ENCODE measurements at places on chromosomes 7 and 10.
A peak's percentile ranks its signal among the peaks of the same experiment; 100 is the strongest.

DNA sequence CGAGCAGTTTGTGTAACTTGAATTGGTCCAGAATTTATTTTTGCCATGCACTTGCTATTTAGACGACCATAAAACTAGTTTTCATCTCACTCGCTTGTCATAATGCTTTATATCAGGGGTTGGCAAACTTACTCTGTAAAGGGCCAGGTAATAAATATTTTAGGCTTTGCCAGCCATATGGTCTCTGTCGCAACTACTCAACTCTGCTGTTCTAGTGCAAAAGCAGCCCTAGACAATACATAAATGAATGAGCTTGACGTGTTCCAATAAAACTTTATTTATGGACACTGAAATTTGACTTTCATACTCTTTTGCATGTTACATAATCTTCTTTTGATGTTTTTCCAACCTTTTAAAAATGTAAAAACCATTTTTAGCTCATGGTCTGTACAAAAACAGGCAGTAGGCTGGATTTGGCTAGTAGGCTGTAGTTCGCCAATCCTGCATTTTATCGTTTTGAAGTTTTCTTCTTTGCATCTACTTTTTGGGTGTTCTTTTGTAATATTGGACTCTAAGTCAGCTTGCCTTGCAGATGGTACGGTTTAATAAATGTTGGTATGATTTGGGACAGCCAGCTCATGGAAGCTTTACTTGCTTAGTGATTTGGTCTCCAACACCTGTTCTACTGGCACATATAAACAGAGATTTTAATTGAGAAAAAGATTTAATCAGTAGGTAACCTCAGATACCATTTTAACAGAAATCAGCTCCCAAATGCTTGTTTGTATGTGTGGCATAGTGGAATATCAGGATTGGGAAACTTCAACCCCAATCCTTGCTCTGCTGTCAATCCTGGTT lies 25.6 kb downstream of the SND1 start:
- no peak for ATAC-seq
- H3K27ac ChIP-seq = no peak overlapping the region
- H3K36me3 ChIP-seq = peaks cover 7% of the 10 kb centered on the region
- H3K4me3 ChIP-seq = no peak overlapping the region
- no peaks in the 10 kb centered on the region for H3K4me1 ChIP-seq
- H3K27me3 ChIP-seq = no peaks in the 10 kb centered on the region

DNA sequence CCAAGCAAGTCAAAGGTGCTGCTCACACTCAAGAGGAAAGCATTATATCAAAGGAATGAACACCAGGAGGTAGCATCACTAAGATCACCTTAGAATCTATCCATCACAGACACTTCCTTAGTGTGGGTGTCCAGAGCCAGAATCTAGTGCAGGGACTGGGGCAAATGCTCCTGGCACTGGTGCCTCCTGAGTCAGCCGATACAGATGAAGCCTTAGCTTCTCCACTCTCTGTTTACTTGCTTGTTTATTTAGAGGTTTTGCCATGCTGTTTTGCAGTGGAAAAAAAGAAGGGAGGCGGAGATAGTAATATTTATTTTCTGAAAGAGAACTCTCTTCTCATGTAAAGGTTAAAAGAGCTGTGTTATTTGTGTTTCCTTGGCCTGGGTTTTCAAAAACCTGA lies 303.1 kb downstream of the WDR11 start:
- no peaks in the 10 kb centered on the region for H3K36me3 ChIP-seq
- no peaks in the 10 kb centered on the region for H3K27me3 ChIP-seq
- H3K4me3 ChIP-seq = no peak overlapping the region
- no peak for ATAC-seq
- H3K27ac ChIP-seq = no peak overlapping the region

GRCh38 chr10:127315888-127316287 lies 119.5 kb upstream of the INSYN2A start:
- no peaks in the 10 kb centered on the region for H3K4me1 ChIP-seq
- H3K27me3 ChIP-seq = no peaks in the 10 kb centered on the region
- no peak overlapping the region for H3K27ac ChIP-seq
- no peak for ATAC-seq

GRCh38 chr10:110681023-110681681 lies 37.0 kb downstream of the RBM20 start:
- H3K4me1 ChIP-seq = peaks cover 8% of the 10 kb centered on the region
- no peak overlapping the region for H3K4me3 ChIP-seq
- H3K27me3 ChIP-seq = no peaks in the 10 kb centered on the region
- no peak for ATAC-seq

GRCh38 chr7:116938678-116939077 lies 14.6 kb upstream of the ST7 start:
- no peaks in the 10 kb centered on the region for H3K36me3 ChIP-seq
- H3K27ac ChIP-seq = no peak overlapping the region
- peaks cover 6% of the 10 kb centered on the region for H3K4me1 ChIP-seq
- H3K4me3 ChIP-seq = no peak overlapping the region
- no peak for ATAC-seq

- H3K4me3 ChIP-seq = no peak overlapping the region
- H3K27ac ChIP-seq = no peak overlapping the region
- H3K27me3 ChIP-seq = peaks cover 11% of the 10 kb centered on the region
- ATAC-seq = no peak
Measured at GRCh38 chr7:4297165-4297917, 384.8 kb upstream of the FOXK1 start.

GRCh38 chr7:114086537-114086913 lies 167.7 kb upstream of the PPP1R3A start:
- peak; percentile 10 for ATAC-seq
- H3K4me1 ChIP-seq = peaks cover 51% of the 10 kb centered on the region
- H3K4me3 ChIP-seq = peak overlapping the region; percentile 89
- H3K27me3 ChIP-seq = peaks cover 22% of the 10 kb centered on the region

DNA sequence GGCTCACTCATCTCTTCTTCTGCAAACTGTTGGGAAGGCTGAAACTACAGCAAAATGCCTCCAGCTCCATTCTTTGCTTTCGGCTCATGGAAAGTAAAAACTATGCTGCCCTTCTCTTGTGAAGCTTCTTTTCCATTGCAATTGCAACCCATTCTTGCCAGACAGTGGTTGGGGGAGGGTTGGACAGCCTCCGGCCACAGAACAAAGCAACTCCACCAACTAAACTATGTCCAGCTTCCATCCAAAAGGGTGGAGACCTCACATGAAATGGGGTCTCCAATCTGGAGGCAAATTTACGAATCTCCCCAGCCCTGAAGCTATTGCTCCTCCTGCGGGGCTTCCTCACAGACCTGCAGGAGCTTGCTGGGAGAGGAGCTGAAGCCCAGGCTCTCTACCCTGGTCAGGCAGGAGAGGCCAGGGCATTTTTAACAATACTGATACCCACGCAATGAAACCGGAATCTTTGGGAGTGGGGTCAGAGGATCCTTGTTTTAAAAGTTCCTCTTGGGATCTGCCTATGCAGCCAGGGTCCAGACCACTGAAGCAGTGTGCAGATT lies 549 bp downstream of the GPNMB start:
- peaks cover 54% of the 10 kb centered on the region for H3K4me1 ChIP-seq
- peak overlapping the region; percentile 81 for H3K27ac ChIP-seq
- peaks cover 22% of the 10 kb centered on the region for H3K27me3 ChIP-seq
- H3K36me3 ChIP-seq = no peaks in the 10 kb centered on the region

DNA sequence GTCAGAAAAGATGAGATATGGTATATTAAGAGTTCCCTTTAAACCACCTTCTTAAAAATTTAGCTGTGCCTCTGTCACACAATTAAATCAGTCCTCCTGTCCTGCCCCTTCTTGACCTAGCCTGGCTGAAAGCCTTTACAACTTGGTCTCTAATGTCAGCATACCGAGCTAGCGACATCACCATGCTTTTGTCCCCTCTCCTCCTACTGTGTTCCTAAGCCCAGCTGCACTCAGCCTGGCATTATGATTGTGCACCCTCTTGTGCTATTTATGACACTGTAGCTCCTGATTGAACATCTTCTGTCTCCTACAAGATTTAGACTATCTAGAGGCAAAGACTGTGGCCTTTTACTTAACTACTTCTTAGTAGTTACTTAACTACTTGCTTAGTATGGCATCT lies 29.2 kb downstream of the TDRD1 start:
- H3K27ac ChIP-seq = no peak overlapping the region
- H3K4me3 ChIP-seq = no peak overlapping the region
- no peaks in the 10 kb centered on the region for H3K36me3 ChIP-seq
- peaks cover 5% of the 10 kb centered on the region for H3K27me3 ChIP-seq
- ATAC-seq = no peak

- no peaks in the 10 kb centered on the region for H3K4me1 ChIP-seq
- no peak overlapping the region for H3K4me3 ChIP-seq
- no peak for ATAC-seq
- peaks cover 5% of the 10 kb centered on the region for H3K27me3 ChIP-seq
- H3K27ac ChIP-seq = no peak overlapping the region
- no peaks in the 10 kb centered on the region for H3K36me3 ChIP-seq
Measured at GRCh38 chr10:62850646-62851045, 34.5 kb upstream of the EGR2 start.

- H3K4me3 ChIP-seq = no peak overlapping the region
- H3K36me3 ChIP-seq = no peaks in the 10 kb centered on the region
- no peak for ATAC-seq
- H3K27ac ChIP-seq = no peak overlapping the region
- no peaks in the 10 kb centered on the region for H3K4me1 ChIP-seq
- no peaks in the 10 kb centered on the region for H3K27me3 ChIP-seq
Measured at GRCh38 chr10:129833468-129833950, 130.6 kb downstream of the EBF3 start.

DNA sequence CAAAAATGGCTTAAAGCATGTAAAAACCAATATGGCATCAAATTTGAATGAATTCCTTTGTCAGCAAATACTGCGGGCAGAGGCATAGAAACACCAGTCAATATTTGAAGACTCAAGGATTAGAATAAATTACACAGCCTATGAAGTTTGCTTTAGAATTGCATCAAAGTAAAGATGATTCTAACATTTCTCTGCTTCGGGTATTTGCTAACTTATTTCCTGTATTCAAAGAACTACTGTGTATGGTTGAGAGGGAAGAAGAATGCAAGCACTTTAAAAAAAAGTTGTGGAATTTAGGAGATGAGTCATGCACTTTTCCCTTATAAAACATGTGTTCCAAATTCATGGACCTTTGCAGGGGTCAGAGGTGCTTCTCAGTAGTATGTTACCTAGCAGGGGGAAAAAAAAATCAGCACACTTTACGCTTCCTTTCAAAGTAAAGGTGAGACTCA lies 90.1 kb downstream of the PIP4K2A start:
- no peaks in the 10 kb centered on the region for H3K27me3 ChIP-seq
- H3K36me3 ChIP-seq = no peaks in the 10 kb centered on the region
- H3K4me1 ChIP-seq = peaks cover 4% of the 10 kb centered on the region

DNA sequence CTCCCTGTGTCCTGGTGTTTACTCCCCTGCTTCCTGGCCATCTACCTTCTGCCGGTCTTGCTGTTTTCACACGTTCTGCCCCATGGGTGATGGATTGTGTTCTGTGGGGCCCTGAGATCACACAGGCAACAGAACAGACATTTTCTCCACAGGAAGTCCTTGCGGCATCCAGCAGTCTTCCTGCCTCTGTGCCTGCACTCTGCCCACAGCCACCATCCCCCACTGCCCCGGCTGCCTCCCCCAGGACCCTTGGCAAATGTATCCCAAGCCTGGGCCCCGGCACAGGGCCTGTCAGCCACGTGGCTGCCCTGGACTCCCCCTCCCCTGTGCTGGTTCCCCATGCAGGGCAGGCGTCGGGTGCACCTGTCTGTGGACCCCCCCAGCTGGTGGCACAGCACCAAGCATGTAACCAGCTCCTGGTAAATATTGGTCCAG lies 184.2 kb downstream of the WDR37 start:
- no peaks in the 10 kb centered on the region for H3K36me3 ChIP-seq
- H3K27ac ChIP-seq = no peak overlapping the region
- H3K27me3 ChIP-seq = peaks cover 43% of the 10 kb centered on the region
- H3K4me3 ChIP-seq = no peak overlapping the region

- ATAC-seq = no peak
- H3K4me3 ChIP-seq = no peak overlapping the region
- H3K36me3 ChIP-seq = no peaks in the 10 kb centered on the region
- no peaks in the 10 kb centered on the region for H3K27me3 ChIP-seq
Measured at GRCh38 chr7:17336168-17336567, 37.7 kb downstream of the AHR start.

DNA sequence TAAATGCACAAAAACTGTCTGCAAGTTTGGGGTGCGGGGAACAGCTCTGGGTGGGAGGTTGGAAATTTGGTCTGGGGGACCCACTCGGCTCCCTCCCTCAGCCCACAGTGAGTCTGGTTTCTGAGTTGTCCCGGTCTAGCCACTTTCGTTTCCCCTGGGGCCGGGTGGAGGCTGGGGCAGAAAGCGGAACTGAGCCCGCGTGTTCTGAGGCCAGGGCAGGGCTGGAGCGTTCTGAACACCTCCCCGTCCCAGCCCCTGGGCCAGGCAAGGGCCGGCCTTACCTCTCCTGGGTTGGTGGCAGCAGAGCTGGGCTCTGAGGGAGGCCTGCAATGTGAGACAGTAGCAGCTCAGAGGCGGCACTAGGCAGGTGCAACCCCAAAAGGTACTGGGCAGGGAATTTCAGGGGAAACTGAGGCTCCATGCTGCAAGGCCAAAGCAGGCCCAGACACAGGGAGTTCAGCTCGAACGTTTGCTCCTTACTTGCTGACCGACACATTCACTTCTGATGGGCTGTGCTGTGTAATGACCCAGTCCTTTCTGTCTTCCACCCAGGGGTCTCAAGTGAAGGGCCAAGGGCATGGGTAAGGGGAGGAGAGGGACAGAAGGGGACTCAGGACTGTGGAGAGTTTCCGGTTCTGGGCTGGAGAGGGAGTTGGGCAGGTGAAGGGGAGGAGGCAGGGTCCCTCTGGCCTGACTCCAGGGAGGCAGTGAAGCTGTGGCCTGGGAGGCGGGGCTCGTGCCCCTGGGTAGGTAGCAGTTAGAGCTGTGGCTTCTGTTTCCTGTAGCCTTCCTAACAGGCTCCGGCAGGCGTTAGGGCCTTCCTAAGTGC lies 3.0 kb downstream of the IRF5 start:
- H3K4me3 ChIP-seq = no peak overlapping the region
- peaks cover 56% of the 10 kb centered on the region for H3K27me3 ChIP-seq
- no peak overlapping the region for H3K27ac ChIP-seq
- H3K36me3 ChIP-seq = no peaks in the 10 kb centered on the region

- no peaks in the 10 kb centered on the region for H3K27me3 ChIP-seq
- ATAC-seq = no peak
- H3K4me1 ChIP-seq = no peaks in the 10 kb centered on the region
- no peaks in the 10 kb centered on the region for H3K36me3 ChIP-seq
- no peak overlapping the region for H3K4me3 ChIP-seq
Measured at GRCh38 chr7:116305485-116306408, 95.4 kb downstream of the TES start.

DNA sequence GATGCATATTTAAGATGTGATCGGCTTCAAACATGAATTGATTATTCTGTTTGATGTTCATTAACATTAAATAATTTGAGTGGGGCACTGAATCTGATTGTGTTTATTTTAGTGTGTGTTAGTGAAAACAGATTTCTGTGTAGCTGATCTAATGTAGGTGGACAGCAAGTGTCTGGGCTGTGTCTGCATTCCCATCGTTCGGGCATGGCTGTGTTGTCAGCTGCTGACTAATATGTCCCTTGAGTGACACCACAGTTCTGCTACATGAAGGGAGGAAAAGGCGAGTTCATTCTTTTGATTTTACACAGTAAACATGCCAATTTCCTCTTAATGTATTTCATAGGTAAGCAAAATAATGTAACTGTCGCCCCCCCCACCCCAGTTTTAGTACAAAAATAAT lies 203.0 kb downstream of the CNTNAP2 start:
- H3K36me3 ChIP-seq = no peaks in the 10 kb centered on the region
- H3K27ac ChIP-seq = no peak overlapping the region
- H3K4me1 ChIP-seq = no peaks in the 10 kb centered on the region
- H3K27me3 ChIP-seq = no peaks in the 10 kb centered on the region
- ATAC-seq = no peak
- H3K4me3 ChIP-seq = no peak overlapping the region

All from gastroesophageal sphincter (tissue), 4 donors.